ENCODE measurements at places on chromosomes 4 and X.
A peak's percentile ranks its signal among the peaks of the same experiment; 100 is the strongest.

- no peak for DNase-seq
Observed at GRCh38 chr4:86452422-86452891, 92.6 kb upstream of the MAPK10 start.

GRCh38 chr4:25085671-25086070 lies 54.9 kb upstream of the LGI2 start:
- DNase-seq = no peak

DNA sequence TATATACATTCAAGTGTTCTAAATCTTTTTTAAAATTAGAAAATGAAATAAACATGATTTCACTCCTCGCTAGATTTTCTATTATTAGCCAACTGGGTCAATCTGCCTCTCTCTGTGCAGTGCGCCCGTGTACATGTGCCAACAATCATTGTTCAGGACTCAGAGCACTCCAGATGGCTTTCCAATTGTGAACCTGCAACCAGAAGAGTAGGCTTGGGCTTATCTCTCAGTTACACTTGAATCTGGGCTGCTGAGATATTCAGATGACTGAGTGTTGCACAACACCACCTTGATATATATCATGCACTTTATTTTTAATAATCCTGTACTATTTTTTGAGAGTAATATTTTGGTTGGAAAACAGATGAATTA lies 184.0 kb upstream of the FSTL5 start:
- no peak for DNase-seq

GRCh38 chrX:10104958-10105658 lies 51.7 kb upstream of the CLCN4 start:
- DNase-seq = no peak

- no peak for DNase-seq
Observed at GRCh38 chrX:69290292-69290691, 125.0 kb upstream of the PJA1 start.

DNA sequence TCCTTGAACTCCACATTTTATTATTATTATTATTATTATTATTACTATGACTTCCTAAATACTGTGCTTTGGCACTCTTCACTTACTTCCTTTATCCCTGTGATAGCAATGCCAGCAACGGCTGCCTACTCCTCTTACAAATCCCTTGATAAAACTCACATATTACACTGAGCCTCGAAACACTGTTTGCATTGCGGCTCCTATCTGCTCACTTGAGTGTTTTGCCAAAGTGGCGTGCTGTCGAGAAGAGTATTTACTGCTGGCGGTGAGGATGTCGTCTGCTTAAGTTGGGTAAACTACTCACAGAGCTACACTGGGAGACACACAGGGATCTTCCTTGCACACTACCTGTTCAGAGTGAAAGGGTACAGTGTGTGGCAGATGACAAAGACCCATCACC lies 143.4 kb upstream of the VCX3A start:
- no peak for DNase-seq

DNA sequence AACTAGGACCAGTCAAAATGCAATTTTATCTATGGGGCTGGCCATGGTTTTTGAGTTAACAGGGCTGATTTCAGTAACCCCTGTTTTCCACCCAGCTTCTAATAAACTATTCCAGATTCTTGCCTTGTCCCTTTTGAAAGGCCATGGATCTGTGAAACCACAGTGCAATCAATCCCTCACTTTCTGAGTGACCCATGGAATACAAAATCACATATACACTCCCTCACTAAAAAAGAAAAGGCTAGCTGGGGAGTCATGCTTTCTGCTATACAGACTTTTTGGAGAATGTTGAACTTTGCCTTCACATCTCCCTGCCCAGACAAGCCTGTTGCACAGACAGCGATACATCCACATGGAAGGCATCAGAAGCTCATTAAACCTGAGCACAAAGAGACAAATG lies 47.9 kb downstream of the MAD2L1 start:
- no peak for DNase-seq

GRCh38 chr4:117385526-117385925 lies 300.1 kb upstream of the TRAM1L1 start:
- no peak for DNase-seq

GRCh38 chr4:112978691-112979472 lies 70.6 kb upstream of the ANK2 start:
- DNase-seq = no peak

- no peak for DNase-seq
Observed at GRCh38 chr4:144289667-144290428, 149.3 kb upstream of the GYPA start.

GRCh38 chr4:122658818-122659295 lies 38.0 kb upstream of the IL21 start:
- DNase-seq = no peak

DNA sequence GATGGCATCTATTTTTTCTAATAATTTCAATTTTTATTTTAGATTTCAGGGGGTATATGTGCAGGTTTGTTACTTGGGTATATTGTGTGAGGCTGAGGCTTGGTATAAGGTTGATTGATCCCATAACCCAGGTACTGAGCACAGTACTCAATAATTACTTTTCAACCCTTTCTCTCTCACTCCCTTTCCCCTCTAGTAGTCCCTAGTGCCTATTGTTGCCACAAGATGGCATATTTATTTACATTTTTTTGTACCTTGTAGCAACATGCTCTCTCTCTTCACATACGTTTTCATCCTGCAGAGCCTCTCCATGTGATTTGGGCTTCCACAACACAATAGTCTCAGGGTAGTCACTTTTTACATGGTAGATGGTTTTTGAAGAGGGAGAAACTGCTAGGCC lies 172.0 kb downstream of the ATOH1 start:
- no peak for DNase-seq

- DNase-seq = no peak
Observed at GRCh38 chr4:2791518-2792395, 1.1 kb upstream of the SH3BP2 start.

DNA sequence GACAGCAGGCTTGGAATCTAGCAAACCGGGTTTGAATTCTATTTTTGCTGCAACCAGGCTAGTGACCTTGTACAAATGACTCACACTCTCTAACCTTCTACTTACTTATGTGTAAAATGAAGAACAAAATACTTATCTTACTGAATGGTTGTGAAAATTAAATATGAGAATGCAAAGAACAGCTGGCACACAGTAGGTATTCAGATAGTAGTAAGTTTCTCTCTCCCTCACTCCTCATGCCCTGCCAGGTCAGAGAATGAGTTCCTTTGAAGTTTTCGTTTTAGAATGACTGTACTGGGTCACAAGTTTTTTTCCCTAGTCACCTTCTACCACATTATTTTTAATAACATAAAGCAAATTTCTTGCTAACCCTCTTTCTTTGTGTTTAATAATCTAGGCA lies 33.0 kb downstream of the CISD2 start:
- DNase-seq = no peak

DNA sequence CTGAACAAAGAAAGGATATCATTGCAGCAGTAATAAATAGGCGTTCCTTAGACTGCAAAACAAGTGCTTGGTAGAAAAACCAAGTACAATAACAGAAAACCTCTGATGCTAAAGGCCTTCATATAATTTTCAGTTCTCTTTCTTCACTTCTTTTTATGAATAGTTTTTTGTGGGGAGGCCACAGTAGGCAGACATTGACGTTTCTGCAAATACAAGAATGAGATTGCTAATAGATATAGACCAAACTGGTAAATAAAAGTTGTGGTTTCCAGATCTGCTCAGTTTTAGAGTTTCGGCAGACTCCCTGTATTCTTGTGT lies 57.0 kb upstream of the RAP1GDS1 start:
- DNase-seq = no peak

GRCh38 chrX:134186362-134187121 lies 50.4 kb upstream of the CCDC160 start:
- peak; percentile 60 for DNase-seq

GRCh38 chr4:2837904-2838496 lies 5.6 kb upstream of the ADD1 start:
- peak; percentile 75 for DNase-seq

DNA sequence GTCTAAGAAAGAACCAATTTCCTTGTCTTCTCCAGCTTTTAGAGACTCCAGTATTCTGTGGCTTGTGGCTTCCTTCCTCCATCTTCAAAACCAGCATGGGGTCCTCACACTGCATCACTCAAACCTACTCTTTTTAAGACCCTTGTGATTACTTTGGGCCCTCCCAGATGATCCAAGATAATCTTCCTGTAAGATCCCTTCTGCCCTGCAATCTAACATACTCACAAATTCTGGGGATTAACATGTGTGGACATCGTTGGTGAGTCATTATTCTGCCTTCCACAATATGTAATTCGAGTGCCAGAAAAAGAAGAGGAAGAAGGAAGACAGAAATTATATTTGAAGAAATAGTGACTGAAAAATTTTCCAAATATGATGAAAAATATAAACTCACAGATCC lies 47.9 kb downstream of the BEND4 start:
- DNase-seq = no peak

- no peak for DNase-seq
Observed at GRCh38 chr4:151905197-151905596, 144.4 kb upstream of the GATB start.

GRCh38 chr4:151658959-151659600 lies 101.7 kb downstream of the GATB start:
- no peak for DNase-seq

DNA sequence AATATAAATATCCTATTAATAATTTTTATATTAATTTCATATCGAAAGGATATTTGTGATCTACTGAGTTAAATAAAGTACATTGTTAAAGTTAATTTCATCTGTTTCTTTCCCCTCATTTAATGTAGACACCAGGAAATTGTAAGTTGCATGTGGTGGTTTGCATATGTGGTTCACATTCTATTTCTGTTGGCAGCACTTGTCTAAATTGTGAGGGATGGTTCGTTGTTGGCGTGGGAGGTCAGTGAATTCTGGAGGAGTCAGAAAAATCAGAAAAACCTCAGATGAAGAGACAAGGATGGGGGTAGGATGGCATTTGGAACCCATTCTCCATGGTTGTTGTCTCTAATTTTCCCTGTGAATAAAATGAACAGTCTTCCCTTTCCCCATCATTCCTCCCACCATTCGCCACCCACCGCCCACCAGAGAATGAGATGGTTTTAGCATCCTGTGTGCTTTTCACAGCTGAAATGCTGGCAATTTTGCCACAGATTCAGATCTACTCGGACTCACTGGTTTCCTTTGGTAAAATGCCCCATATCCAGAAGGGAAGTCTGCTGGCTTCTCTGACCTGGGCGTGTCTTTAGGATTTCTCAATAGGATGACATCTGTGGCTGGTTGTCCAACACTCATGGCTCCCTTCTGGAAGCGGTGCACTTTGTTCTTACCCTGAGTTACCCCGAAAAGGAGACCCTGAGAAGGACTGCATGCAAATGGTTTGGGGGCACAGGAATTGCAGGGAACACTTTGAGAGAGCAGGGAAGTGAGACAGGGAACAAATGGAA lies 52.3 kb downstream of the LGI2 start:
- no peak for DNase-seq

GRCh38 chr4:147056940-147057610 lies 111.4 kb upstream of the TTC29 start:
- DNase-seq = no peak

- DNase-seq = no peak
Observed at GRCh38 chrX:154784149-154784995, 20.9 kb downstream of the MPP1 start.

DNA sequence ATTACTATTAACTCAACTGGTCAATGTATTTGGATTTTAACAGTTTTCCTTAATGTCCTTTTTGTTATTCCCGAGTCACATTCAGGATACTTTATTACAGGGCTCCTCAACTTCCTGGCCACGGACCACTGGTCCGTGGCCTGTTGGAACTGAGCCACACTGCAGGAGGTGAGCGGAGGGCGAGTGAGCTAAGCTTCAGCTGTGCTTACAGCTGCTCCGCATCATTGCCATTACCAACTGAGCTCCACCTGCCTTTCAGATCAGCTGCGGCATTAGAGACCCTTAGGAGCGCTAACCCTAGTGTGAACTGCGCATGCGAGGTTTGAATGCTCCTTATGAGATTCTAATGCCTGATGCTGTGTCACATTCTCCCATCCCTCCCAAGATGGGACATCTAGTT lies 591.7 kb downstream of the CCSER1 start:
- no peak for DNase-seq

DNA sequence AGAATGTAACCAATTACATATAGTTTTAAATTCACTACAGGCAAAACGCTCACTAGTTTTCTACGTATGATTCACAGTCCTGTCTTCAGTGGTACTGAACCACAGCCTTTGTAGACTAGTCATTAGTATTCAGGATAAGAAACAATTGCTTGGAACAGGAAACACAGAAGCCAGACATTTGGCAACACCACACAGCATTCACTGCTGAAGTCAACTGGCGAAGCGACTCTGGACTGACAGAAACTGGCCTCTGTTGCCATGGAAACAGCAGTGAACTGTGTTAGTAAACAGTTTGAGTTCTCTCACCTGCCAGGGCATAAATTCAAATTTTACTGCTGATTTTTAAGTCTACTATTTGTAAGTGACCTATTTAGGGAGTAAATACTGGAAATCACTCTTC lies 57.6 kb downstream of the MAPK10 start:
- DNase-seq = no peak

DNA sequence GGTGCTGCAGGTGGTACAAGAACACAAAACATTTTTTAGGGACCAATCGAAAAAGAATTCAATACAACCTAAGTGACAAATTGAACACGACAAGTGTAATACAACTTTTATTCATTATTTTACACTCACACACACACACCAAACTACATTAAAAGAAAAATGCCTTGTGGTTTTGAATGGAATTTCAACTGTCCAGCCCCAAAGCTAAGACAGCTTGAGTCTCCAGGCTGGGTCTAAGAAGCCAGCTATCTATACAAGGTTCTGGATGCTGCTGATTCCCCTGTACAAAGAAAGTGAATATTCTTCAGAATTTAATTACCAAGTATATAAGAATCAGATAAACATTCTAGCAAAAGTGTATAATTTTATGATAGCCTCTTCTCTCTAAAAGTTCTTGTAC lies 118.2 kb downstream of the PPP3CA start:
- no peak for DNase-seq

DNA sequence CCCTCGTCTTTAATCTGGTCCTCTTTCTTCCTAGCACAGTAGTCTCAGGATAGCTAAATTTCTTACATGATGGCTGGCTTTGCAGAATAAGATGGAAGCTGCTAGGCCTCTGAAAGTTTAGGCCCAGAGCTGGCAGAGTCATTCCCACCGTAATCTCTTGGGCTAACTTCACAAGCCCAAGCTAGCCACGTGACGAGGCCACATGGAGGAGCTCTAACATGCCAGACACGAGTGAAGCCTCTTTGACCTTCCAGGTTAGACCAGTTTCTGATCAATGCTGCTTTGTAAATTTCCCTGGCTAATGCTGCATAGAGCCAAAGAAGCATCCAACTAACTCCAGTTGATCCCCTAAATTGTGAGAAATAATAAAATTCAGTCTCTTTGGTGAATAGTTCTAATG lies 9.5 kb upstream of the CENPE start:
- DNase-seq = no peak

DNA sequence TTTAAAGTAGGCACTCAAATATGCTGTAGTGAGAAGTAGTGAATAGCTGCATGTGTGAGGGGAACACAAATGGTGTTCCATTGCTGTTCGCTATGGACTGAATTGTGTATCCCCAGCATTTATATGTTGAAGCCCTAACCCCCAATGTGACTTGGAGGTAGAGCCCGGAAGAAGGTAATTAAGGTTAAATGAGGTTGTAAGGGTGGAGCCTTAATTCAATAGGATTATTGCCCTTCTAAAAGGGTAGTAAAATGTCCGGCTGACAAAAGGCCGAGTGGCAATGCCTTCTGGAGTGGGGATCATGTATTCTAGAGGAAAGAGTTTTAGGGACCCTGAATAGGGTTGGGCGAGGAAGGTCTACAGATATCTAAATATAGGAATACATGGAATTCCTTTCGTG lies 168.9 kb upstream of the NUDT10 start:
- DNase-seq = no peak

GRCh38 chrX:15956681-15957080 lies 102.1 kb upstream of the AP1S2 start:
- no peak for DNase-seq

Measured in activated CD4-positive, alpha-beta T cell treated with anti-CD3 and anti-CD28 coated beads for 48 hours (primary cell).